ENCODE measurements at places on chromosomes 6 and 20. TPM values are rescaled to one million over a fixed set of nuclear protein-coding genes. Genes with fewer than 3 reads are reported as not detected.

GRCh38 chr6:36616893-36617521, 22.8 kb downstream of the SRSF3 start:
- no peak for DNase-seq

The BNIP5 gene
- total RNA-seq, result not detected

The CITED2 gene
- total RNA-seq, result 437 TPM

DNA sequence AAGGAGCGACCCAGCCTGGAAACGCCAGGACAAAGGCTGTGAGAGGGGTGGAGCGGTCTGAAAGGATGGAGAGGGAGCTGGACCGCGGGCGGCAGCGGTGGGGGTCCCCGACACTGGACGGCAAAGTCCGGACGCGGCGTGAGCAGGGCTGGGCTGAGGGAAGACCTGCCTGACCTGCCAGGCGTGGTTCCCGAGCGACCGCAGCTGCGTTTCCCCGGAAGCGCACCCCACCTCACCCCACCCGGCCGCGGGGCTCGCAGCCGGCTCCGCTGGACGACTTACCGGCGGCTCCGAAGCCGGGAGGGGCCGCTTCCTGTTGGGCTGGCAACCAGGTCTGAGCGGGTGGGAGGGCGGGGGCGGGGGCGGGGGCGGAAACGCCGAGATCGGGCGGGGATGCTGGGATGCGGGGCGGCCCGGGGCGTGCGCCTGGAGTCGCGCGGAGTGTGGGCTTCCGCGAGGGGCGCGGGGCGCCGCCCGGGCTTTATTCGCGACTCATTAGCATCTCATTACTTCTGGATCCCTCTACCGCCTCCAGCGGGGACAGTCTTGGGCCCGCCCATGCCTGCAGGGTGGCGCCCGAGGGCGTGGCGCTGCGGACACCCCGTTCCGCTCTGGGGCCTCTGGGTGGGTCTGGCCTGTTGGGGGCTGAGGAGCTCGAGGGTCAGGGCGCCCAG, at the start of gene MICAL1:
TSS of gene MICAL1 (minus strand) at position 336 of the 674 bp plus-strand sequence. CDS start 1,576 bp downstream, outside the sequence.
- peak; percentile 64 for DNase-seq

DNA sequence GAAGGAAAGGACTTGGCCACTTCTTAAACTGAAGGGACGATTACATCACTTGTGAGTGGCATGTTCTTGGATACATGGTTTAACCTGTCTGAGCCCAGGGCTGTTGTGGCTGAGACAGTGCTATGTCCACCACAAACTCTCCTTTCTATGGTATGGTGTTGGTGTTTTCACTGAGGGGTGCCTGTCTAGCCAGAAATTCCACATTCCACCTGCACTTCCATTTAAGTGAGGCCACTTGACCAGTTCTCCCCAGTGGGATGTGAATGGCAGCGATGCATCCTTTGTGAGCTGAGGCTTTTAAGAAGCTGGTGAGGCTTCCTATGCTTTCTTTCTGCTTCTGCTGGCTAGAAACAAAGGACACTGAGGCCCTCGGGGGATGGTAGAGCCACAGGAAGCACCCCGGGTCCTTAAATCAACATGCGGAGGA, 151.4 kb upstream of the CHD6 start:
- no peak for DNase-seq

DNA sequence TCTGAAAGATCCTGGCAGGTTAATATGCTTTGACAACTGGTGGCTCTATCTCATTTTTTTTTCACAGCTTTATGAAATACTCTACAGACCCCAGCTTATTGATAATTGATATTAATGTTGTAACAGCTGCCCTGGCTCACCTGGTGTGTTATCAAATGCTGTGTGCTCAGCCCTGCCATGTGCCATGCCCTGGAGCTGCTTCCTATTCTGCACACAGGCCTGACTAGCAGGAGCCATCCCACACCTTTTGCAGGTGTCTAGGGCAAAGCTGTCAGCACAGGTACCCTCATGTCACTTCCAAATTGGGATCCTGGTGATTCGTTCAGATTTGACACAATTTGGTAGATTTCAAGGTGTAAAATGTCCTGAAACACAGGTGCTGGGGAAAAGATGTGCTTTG, 254.6 kb upstream of the MAN1A1 start:
- no peak for DNase-seq

DNA sequence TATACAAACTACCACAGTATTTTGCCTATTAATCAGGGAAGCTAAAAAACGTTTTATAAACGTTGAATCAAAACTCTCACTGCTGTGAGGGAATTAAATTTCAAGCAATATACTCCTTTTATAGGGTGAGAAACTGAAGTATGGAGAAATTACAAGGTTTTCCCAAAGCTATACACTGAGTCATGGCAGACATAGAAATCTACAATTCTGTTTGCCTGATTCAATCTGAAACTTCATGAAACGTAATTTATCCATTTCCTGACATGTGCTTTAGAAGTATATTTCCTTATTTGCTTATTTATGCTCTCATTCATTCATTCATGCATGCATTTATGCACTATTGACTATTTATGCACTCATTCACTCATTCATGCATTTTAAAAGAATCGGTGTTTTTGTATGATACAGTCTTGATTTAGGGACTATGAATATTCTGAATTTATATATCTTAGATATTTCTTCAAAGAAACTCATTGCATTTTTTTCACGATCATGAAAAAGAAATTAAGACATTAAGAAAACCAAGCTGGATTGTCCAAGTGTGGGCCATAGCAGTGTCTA, 16.5 kb downstream of the EYA4 start:
- DNase-seq, result no peak

The SAMD10 gene
- 7.2 TPM for total RNA-seq

DNA sequence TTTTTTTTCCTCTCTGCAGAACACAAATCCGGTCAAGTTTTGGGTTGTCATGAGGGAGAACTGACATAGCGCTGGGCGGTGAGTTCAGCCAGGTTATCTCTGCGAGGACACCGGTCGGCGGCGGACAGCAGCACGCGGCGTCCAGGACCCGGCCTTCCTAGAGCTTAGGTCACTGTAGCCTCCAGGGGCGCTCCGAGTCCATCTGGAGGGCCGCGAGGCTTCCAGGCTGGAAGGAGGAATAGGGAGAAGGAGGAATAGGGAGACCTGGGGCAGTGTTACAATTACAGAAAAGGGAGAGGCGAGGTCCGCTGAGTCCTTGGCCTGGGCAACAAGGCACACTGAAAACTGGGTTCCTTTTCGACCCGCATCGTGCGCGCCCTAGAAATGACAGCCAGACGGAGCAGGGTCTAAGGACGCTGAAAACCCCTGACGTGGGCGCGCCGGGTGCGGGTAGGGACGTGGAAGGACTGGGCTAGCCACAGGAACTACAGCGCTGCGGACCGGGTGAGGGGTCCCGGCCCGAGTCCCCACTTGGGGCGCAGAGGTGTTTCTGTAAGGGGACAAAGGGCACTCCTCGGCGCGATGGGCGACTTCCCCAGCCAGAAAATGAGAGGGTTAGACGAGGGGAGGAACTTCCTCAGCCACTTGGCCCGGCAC, 536 bp upstream of the FNDC1 start:
- DNase-seq, result no peak
